ENCODE measurements at places on chromosomes 7 and 10. TPM values are rescaled to one million over a fixed set of nuclear protein-coding genes. Genes with fewer than 3 reads are reported as not detected.

- no peaks in the 10 kb centered on the region for H3K27me3 ChIP-seq
- DNase-seq, result no peak
- H3K27ac ChIP-seq, result peak overlapping the region; percentile 93
- H3K36me3 ChIP-seq, result no peaks in the 10 kb centered on the region
- H3K4me3 ChIP-seq, result peak overlapping the region; percentile 98
Measured at GRCh38 chr10:69179089-69179742, 818 bp upstream of the SUPV3L1 start.

NPY gene
- not detected for total RNA-seq

DNA sequence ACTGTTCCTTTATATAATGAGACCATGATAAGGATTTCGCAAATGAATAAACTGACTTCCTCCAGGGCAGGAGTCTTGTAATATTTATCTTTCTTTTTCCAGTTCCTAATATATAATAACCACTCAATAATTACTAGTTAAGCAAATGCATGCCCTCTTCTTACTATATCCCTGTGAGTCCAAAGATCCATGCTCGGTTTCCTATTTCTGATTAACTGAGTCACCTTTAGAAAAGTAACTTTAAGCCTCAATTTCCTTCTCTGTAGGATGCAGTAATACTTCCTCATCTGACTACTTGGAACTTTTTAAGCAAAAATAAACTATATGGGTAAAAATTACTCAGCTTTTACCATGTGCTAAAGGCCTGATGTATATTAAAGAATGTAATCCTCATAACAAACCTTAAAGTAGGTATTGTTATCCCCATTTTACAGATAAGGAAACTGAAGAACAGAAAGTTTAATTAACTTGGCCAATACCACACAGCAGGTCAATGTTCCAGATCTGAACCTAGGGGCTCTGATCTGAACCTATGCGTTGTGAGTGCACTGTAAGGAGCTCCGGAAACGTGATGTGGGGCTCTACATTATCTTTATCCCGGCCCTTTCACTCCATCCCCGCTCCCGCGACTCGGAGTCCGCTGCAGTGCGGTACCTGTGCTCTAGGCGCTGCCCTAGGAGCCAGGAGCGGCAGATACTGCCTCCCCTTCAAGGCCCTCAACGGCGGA is 458 bp downstream of the COX15 start:
- H3K4me1 ChIP-seq, result peaks cover 69% of the 10 kb centered on the region
- H3K36me3 ChIP-seq, result peaks cover 11% of the 10 kb centered on the region
- H3K27ac ChIP-seq, result peak overlapping the region; percentile 95

CPVL gene
- total RNA-seq, result 141 TPM

MUC3A gene
- 0.73 TPM for total RNA-seq

DNA sequence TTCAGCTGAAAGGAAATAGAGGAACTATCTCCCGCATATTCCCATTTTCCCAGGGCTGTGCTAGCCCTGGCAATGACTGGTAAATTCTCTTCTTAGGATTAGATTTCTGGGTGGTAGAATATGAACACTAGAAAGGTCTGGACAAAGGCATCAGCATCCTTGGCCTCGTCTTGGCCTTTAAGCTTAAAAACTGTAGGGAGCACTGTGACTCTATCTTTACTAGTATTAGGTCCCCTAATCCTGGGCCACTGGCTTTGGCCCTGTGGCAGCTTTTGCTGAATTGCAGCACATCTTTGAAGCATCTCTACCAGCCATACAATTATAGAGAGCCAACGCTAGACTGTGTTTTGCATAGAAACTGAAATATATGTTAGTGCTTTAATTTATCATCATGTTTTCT is 41.5 kb upstream of the EBLN1 start:
- no peaks in the 10 kb centered on the region for H3K36me3 ChIP-seq
- no peak for DNase-seq
- H3K4me1 ChIP-seq, result peaks cover 3% of the 10 kb centered on the region
- no peak overlapping the region for H3K4me3 ChIP-seq
- H3K27me3 ChIP-seq, result no peaks in the 10 kb centered on the region

GRCh38 chr10:89471110-89471809 is 56.9 kb downstream of the IFIT5 start:
- H3K4me1 ChIP-seq, result peaks cover 3% of the 10 kb centered on the region
- no peak overlapping the region for H3K4me3 ChIP-seq
- DNase-seq, result no peak
- no peaks in the 10 kb centered on the region for H3K27me3 ChIP-seq
- H3K27ac ChIP-seq, result no peak overlapping the region
- no peaks in the 10 kb centered on the region for H3K36me3 ChIP-seq

DNA sequence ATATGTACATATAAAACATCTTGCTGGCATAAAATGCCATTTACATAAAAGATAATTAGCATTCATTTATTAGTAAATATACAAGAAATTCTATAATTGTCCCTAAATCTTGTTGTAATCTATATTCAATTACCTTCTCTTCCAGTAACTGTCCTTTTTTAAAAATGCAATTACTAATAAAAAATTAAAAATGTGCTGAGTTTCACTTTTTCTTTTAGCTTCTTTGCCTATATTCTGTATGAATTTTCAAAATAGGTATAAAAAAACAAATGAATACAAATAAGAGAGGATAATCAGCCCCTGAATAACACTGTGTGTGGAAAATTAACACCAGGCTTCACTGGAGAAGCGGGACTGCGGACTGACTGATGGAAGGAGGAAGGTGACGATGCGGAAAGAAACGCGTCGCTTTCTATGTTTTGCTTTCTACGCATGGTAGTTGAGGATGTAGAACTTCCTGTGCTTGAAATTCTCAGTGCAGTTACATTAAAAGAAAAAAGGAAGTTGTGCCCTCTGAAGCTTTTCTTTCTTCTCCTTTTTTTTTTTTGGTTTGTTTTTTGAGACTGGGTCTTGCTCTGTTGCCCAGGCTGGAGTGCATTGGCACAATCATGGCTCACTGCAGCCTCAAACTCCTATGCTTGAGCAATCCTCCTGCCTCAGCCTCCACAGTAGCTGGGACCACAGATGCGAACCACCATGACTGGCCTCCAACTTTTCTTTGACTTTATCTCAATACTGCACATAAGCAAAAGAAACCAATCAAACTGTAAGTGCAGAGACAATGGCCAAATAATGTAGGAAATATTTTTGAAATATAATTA is 7.4 kb upstream of the ZMYND11 start:
- peak overlapping the region; percentile 58 for H3K4me3 ChIP-seq
- H3K4me1 ChIP-seq, result peaks cover 17% of the 10 kb centered on the region
- no peaks in the 10 kb centered on the region for H3K36me3 ChIP-seq

DNA sequence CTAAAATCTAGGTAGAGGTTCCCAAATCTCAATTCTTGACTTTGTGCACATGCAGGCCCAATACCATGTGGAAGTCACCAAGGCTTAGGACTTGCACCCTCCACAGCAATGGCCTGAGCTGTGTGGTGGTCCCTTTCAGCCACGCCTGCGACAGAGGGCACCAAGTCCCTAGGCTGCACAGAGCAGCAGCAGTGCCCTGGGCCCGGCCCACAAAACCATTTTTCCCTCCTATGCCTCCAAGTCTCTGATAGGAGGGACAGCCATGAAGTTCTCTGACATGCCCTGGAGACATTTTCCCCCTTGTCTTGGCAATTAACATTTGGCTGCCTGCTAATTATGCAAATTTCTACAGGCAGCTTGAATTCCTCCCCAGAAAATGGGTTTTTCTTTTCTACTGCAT is 375.5 kb downstream of the SORCS1 start:
- DNase-seq, result no peak
- H3K4me1 ChIP-seq, result no peaks in the 10 kb centered on the region
- no peak overlapping the region for H3K4me3 ChIP-seq
- no peaks in the 10 kb centered on the region for H3K27me3 ChIP-seq
- H3K27ac ChIP-seq, result no peak overlapping the region

DNA sequence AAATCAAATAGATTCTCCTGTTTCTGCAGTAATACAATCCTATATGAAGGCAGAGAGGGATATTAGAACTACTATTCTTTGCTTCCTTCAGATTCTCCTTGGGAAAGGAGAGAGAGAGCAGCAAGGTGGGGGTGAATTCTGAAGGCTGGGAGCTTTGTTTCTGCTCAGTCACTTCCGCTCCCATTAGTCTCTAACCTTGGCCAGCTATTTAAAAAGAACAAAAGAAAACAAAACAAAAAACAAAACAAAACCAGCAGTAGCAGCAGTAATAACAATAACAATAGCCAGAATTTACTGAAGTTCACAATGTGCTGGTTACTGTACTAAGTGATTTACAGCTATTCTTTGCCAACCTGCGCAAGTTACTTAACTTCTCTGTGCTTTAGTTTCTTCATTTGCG is 9.9 kb downstream of the GPR85 start:
- H3K4me1 ChIP-seq, result no peaks in the 10 kb centered on the region
- no peak for DNase-seq
- H3K4me3 ChIP-seq, result no peak overlapping the region
- H3K27ac ChIP-seq, result peak overlapping the region; percentile 24

DNA sequence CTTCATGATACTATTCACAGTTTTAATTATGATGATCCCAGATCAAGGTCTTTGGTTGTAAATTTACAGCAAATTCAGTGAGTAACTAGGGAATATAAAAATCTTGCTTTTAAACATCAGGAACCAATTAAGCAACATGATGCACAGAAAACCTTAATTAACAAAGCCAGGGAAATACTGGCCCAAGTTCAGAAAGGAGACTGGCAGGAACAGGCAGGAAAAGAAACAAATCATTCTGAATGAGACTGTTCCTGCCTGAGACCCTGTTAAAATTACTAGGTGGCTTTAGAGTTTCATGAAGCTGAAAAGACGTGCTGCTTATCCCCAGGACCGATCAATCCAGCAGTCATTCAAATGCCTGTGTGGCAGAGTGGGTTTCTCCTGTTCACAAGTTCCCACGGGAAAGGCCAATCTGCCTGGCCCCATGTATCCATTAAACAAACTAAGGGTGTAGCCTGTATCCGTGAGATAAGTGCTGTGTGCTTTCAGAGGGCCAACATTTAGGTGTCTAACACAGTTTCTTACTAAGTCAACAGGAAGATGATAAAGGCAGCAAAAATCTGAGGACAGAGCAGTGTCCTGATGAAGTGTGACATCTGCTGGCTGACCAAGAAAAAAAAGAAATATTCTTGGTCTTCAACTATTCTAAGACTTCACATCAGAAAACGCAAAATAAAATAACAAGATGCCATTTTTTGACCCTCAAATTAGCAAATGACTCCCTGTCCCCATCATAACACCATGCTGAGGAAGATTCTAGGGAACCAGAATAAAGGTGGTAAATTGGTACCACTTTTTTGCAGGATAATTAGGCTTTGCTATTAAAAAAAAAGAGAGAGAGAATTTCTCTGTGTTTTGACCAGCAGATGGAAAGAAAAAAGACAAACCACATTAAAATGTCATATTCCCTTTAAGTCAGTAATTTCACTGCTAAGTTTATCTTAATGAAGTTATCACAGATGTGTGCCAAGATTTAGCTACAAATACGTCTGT is 34.2 kb downstream of the PUS7 start:
- no peak overlapping the region for H3K4me3 ChIP-seq
- H3K4me1 ChIP-seq, result peaks cover 17% of the 10 kb centered on the region
- no peak for DNase-seq
- H3K27ac ChIP-seq, result peak overlapping the region; percentile 63

DNA sequence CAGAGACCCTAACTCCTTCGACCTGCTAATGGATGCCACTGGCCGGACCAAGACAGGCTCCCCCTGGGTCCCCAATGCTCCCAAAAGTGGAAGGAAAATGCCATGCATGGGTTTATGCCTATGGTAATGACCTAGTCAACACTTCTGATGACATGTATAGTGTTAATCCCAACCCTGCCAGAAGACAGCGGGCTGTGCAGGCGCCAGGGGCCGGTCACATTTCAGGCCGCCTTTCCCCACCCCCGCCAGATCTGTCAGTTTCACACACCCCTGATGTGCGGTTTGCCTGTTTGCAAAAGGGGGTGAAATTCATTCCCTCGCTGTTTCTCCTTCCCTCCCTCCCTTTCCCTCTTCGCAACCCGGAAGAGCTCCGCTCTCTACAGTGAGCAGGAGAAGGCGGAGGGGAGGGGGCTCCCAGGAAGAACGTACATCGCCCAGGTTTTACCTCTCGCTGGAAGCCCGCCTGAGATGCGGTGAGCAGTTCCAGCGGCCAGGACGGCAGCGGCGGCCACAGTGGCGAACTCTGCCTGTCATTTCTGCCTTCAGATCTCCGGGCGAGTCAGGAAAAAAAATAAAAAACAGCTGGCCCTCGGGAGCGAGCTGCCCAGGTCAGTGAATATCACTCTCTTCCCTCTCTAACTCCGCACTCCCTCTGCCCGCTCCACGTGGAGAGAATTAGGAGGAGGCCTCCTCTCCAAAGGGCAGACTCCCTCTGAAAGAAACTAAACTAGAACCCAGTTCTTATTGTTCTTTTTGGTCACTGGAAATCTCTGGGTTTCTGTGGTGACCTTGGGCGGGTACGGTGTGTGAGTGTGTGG is 9.4 kb upstream of the GATA3 start:
- no peaks in the 10 kb centered on the region for H3K36me3 ChIP-seq
- DNase-seq, result no peak
- H3K27ac ChIP-seq, result no peak overlapping the region
- H3K4me3 ChIP-seq, result peak overlapping the region; percentile 18
- peaks cover 17% of the 10 kb centered on the region for H3K27me3 ChIP-seq

CTNNA3 gene
- total RNA-seq, result 2.3 TPM

DNA sequence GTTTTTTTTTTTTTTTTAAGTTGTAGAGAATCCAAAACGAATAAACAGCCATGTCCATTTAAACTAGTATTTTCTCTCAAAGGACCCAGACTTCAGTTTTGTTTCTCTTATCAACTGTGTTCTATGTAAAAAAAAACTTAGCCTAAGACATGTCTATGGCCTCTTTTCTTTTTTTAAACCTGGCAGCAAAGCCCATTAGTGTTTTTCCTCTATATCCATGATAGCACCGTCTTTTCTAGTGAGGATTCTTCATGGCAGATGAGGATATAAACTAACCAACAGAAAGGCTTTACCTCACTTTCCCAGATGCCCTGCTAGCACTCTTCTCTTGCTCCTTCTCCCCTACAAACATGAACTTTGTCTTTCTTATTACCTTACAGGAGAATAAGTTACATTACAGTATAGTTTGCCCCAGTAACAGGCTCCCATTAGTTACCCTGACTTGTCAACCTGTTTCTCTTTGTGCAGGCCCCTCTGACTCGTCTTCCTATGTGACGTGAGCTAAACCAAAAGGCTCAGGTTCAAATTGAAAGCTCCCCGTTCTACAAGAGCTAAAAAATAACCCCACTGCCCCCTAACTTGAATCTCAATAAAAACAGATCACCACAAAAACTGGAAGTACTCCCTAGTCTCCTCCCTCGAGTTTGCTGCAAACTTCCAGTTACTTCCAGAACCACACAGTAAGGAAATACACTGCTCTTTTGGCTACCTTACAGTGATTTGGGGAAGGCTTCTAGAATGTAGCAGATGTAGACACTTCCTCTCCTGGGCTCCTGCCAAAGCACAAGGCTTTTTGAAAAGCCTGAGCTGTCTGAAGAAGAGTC is 20.1 kb downstream of the P4HA1 start:
- H3K27me3 ChIP-seq, result no peaks in the 10 kb centered on the region
- peaks cover 12% of the 10 kb centered on the region for H3K36me3 ChIP-seq
- H3K4me1 ChIP-seq, result peaks cover 7% of the 10 kb centered on the region
- DNase-seq, result no peak
- no peak overlapping the region for H3K27ac ChIP-seq

DNA sequence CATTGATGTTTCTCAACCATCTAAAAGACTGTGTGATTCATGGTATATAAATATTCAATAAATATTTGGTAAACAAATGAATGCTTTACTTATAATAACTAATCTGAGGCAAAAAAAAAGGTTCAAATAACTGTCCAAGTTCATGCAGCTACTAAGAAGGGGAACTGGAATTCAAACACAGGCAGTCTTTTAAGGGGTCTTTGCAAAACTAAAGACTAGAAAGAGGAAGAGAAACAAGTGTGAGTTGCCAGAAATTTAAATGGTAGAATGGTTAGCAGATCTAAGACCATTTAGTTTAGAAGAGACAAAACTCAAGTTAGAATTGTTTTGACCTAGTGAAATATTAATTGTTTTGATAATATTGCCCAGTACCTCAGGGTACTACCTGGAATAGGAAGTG is 642.0 kb upstream of the LRRN3 start:
- H3K27me3 ChIP-seq, result no peaks in the 10 kb centered on the region
- no peak overlapping the region for H3K27ac ChIP-seq
- no peak overlapping the region for H3K4me3 ChIP-seq
- no peak for DNase-seq
- no peaks in the 10 kb centered on the region for H3K36me3 ChIP-seq

Measured in spleen (tissue), 13 donors.